ENCODE measurements at places on chromosomes 16 and 17.

- DNase-seq: no peak
Measured at GRCh38 chr17:35791681-35792350, 3.6 kb downstream of the MMP28 start.

GRCh38 chr17:79990051-79990592 lies 45.5 kb downstream of the TBC1D16 start:
- no peak for DNase-seq

DNA sequence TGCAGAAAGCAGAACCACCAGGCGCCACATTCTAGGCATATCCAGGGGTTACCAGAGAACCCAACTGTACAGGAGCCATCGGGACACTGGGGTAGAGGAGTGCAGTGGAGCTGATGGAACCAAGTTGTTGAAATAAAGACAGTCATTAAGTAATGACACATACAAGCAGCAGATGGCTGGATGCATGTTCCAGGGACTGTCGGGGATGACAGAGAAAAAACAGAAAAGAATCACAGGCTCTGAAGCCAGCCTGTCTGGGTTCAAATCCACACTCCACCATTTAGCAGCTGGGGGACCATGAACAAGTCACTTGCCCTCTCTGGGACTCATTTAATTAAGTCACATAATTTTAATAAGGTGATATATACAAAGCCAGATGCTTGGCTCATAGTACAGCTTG lies 117.1 kb downstream of the ZNF423 start:
- DNase-seq: no peak

- no peak for DNase-seq
Measured at GRCh38 chr17:76026714-76027158, 370 bp downstream of the EVPL start.

DNA sequence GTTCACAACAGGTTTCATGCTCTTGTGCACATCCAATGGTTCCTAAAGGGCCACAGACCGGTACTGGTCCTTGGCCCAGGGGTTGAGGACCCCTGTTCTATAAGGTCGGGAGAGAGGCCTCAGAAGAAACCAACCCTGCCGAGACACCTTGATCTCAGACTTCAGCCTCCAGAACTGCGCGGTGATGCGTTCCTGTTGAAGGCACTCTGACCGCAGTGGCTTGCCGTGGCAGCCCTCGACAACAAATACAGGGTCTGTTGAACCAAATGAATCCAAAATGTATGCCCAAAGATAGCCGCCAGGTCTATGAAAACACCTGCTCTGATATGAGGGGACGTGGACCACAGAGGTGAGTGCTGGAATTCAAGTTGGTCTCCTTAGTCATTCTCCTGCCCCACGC lies 389.8 kb downstream of the SEC14L1 start:
- no peak for DNase-seq

GRCh38 chr17:44733753-44734152 lies 25.0 kb upstream of the ADAM11 start:
- DNase-seq: no peak

All from activated CD4-positive, alpha-beta T cell treated with anti-CD3 and anti-CD28 coated beads, Interleukin-2, amount 50 U/mL, for 16 hours (primary cell).